ENCODE measurements at places on chromosomes 5 and 9.

- no peak for DNase-seq
These were observed 30.2 kb upstream of the NR3C1 start for GRCh38 chr5:143433670-143434069.

DNA sequence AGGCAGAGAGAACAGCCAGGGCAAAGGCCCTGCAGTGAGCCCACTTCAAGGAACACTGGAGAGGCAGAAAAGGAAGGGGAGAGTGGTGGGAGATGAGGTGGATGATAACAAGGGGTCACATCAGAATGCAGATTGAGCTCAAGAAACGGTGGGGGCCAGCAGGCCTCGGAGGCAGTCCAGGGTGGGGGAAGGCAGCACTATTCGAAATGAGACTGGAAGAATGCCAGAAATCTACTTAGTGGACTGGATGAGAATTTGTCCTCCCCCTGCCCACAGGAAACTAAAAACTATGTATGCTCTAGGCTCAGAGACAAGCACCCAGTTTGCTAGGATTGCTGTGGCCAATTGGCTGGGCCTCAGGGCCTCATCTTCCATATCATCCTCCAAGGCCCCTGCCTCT, 148.7 kb downstream of the ADAMTS12 start:
- DNase-seq: no peak

GRCh38 chr5:16064135-16064893, 115.3 kb downstream of the MARCHF11 start:
- DNase-seq: no peak

GRCh38 chr5:113330533-113331208, 104.1 kb downstream of the TSSK1B start:
- DNase-seq: no peak

GRCh38 chr9:6714176-6714575, 43.6 kb upstream of the KDM4C start:
- DNase-seq: no peak

GRCh38 chr9:123687246-123687751, 242.6 kb downstream of the DENND1A start:
- no peak for DNase-seq

- DNase-seq: no peak
These were observed 123.4 kb downstream of the ZCCHC7 start for GRCh38 chr9:37243588-37244345.

DNA sequence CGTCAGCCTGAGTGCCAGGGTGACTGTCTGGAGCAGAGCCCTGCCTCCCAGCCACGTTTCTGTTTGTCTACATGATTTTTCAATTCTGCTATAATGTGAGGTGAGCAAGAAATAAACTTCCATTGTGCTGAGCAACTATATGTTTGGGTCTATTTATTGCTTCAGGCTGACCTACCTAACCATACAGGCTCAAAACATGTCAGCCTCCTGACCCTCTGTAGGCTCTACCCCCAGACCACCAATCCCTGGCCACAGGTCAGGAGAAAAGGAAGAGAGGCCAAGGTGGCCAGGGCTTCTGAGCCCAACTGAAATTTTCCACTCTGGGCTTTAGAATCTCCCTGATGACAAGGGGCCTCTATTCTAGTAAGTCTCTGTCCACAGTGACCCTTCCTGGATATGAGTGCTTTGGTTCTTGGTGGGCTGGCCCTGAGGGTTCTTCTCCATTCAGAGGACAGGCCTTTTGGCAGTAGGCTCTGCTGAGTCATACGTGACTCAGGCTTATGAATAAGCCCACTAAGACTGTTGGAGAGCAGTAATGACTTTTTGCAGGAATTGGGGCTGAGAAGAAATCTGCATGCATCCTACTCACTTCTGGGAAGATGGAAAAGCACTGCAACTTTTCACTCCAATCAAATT, 117.2 kb upstream of the TBCA start:
- no peak for DNase-seq

DNA sequence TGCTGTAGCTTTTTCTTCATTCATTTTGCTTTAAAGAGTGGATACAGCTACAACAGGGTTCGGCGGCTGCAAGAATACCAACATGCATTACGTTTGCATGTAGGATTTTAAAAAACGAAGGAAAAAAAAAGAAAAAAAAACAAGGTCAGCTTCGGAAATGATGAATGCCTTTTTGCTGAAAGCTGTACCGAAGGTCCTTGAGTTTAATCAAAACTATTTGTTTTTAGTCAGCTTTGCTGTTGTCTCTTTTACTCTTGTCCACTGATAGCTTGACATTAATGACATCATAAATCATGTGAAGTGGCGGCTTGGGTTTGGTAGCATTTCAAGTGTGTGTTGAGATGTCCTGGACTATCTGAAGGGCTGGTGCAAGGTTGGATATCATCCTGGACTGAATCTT, 779.1 kb downstream of the NR2F1-AS1 start:
- no peak for DNase-seq

Measured in cortex of kidney (tissue), 1 donor.